ENCODE measurements at places on chromosomes 6 and 20.

DNA sequence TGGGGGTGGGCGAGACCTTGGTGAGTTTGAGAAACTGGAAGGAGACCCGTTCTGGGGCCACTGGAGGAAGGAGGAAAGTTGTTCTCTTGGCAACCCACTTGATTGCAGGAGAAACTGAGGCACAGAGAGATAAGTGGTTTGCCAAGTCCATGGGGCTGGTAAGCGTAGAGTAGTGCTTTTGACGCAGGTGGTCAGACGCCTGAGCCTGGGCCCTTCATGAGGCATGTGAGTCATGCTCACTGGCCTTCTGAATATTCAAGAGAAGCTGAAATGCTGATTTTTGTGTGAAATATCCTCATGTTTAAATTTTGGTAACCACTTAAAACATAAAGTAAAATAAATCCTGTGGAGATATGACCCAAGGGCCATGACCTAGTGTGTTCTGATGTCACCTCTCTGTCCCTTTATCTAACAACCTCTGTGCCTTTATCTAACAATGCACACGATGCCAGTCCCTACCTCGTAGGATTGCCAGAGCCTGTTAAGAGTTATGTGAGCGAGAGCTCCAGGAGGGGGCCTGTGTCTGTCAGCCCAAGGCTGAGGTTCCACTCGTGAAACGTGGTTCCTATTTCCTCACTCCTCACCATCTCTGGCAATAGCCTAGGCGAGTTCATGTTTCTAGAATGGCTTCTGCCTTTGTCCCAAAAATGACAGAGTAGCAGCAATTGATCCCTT is 32.8 kb upstream of the PMEPA1 start:
- no peak for DNase-seq

- no peak for DNase-seq
Observed at GRCh38 chr20:31860390-31861134, 9.8 kb downstream of the DUSP15 start.

DNA sequence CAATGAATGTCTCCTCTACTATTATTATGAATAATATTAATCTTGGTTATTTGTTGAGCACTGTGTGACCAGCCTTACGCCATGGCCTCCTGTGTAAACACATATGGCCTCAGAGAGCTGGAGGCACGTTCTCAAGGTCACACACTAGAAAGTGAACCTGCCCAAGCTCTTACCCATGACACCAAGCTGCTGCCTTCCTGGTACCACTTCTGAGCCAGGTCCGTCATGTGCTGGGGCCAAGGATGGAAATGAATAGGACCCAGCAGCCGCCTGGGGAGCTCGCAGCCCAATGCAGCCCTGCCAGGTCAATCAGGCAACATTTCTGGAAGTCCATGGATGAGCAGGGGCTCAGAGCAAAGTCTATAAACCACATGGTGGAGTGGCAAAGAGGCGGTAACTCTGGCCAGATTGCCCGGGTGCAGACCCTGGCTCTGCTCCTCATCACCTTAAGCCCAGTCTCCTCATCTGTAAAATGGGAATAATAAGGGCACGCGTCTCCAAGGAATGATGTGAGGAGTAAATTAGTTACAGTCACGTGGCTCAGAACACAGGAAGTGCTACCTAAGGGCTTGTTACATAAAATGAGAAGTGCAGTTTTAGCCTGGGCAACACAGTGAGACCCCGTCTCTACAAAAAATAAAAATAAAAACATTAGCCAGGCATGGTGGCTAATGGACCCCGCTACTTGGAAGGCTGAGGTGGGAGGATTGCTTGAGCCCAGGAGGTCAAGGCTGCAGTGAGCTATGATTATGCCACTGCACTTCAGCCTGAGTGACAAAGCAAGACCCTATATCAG is 61.5 kb downstream of the JPH2 start:
- DNase-seq, result no peak

DNA sequence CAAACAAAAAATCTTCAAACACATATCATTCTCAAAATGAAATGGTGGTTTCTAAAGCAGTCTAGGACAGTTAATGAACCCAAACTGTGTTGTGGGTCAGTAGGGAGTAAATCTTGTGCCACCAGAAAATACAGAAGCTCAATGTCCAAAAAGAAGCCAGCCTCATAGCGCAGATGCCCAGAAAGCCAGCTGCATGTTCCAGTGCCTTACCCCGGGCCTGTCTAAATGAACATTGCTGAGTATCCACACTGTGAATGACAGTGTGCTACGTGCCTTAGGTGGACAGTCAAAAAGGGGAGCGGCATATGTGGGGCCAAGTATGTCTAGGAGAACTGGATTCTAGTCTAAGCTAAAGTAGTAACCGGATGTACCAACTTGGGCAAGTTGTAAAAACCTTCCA is 10.9 kb downstream of the FYN start:
- DNase-seq, result no peak

DNA sequence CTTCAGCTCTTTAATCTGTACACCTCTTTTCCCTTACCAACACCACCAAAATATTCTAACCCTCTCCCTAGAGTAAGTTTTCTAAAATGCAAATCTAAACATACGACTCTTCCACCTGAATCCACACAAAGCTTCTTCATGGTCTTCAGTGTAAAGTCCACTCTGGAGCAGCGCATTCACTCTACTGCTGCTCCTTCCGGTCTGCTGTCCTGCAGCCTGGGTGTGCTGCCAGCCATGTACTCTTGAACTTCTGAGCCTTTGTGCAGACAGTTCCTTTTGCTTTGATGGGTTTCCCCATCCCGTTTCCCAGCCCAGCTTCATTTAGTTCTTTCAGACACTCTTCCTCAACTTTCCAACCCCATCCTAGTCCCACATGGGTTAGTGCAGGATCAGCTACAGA is 108.7 kb upstream of the SGK1 start:
- DNase-seq, result no peak

DNA sequence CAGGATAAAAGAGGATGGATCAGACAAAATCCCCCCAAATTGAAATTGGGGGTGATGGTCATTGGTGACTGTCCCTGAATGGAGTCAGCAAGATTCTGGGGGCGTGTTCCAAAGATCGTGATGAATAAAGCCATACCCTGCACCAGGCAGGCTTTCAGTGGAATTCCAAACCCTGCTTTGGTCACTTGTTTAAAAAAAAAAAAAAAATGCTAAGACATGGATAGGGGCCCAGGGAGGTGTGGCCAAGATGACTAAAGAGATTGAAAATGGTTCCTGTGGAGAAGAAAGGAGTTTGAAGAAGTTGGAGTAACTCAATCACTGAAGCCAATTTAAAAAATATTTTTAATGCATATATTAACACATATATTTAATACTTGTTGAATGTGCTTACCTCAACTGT is 161.4 kb upstream of the KCNG1 start:
- DNase-seq, result peak; percentile 55

- DNase-seq, result peak; percentile 13
Observed at GRCh38 chr6:9789201-9789600, 625.7 kb downstream of the TFAP2A start.

- peak; percentile 73 for DNase-seq
Observed at GRCh38 chr20:57439432-57439831, 48.2 kb downstream of the RBM38 start.

GRCh38 chr6:148760568-148761526 is 14.0 kb downstream of the UST start:
- DNase-seq, result peak; percentile 13

GRCh38 chr6:9646342-9647070 is 768.4 kb downstream of the TFAP2A start:
- DNase-seq, result no peak

- no peak for DNase-seq
Observed at GRCh38 chr20:1370548-1371110, 22.2 kb downstream of the FKBP1A start.

- peak; percentile 7 for DNase-seq
Observed at GRCh38 chr6:49462599-49462926, 490 bp downstream of the MMUT start.

GRCh38 chr6:31560697-31561058 is 11.4 kb upstream of the LTA start:
- DNase-seq, result no peak

GRCh38 chr6:64890609-64891008 is 816.4 kb downstream of the EYS start:
- DNase-seq, result no peak

GRCh38 chr6:146944809-146945208 is 259.4 kb upstream of the STXBP5 start:
- no peak for DNase-seq

- peak; percentile 93 for DNase-seq
Observed at GRCh38 chr20:59222253-59223181, 58.9 kb downstream of the ZNF831 start.

GRCh38 chr20:35729283-35729807 is 12.7 kb downstream of the RBM39 start:
- no peak for DNase-seq

- DNase-seq, result no peak
Observed at GRCh38 chr20:17654649-17655285, 27.3 kb downstream of the RRBP1 start.

- DNase-seq, result no peak
Observed at GRCh38 chr6:87574237-87574804, 15.5 kb downstream of the RARS2 start.

- no peak for DNase-seq
Observed at GRCh38 chr6:53645859-53646258, 19.7 kb downstream of the KLHL31 start.

- no peak for DNase-seq
Observed at GRCh38 chr6:14738933-14739332, 506.9 kb upstream of the JARID2 start.

- no peak for DNase-seq
Observed at GRCh38 chr20:36984257-36984638, 32.7 kb upstream of the SAMHD1 start.

- DNase-seq, result peak; percentile 82
Observed at GRCh38 chr6:56370127-56370540, 122.8 kb upstream of the COL21A1 start.

DNA sequence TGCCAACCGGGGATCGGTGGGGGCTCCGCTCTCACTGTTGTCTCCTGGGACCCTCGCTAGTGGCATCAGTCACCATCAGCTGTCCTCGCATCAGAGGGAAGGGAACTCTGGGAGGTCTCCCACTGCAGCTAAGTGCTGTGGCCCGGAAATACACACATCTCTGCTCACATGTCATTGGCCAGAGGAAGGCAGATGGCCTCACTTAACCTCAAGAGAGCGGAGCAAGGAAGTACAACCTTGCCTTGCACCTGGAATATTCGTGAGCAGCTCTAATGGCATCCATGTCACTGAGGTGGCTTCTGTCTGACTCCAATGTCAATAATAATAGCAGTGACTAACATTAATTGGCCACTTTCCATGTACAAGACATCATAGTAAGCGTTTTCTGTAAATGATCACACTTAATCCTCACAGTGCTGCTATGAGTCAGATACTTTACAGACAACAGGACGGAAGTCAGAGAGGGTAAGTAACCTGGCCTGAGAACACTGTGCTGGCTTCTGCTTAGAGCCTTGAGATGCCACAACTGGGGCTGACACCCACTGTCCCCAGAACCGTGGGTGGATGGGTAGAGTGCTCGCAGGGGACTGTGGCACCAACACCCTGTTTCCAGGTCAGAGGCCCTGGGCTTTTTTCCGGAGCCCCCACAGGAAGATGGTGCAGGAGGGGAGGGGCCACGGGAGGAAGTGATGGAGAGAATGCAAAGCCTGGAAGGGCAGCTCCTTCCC is 6.0 kb downstream of the LHFPL5 start:
- DNase-seq, result peak; percentile 67

- DNase-seq, result peak; percentile 56
Observed at GRCh38 chr6:71012866-71013469, 56.1 kb upstream of the B3GAT2 start.

- DNase-seq, result no peak
Observed at GRCh38 chr20:57464642-57465211, 60.2 kb downstream of the CTCFL start.

DNA sequence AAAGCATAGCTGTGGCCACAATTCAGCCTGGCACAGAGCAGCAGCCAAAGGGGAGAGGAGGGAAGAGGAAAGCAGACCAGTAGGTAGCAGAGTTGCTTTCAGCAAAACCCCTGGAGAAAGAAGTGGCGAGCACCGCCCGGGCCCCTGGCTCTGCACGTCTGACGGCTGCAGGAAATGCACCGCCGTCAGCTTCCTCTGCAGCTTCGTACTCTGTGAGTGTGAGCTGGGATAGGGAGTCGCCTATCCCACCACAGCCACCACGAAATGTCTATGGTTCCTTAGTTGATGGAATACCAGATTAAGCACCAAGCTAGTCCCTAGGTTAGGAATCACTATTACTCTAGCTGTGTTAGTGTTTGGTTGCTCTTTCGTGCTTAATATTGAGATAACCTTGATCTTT is 79.9 kb upstream of the NAA20 start:
- DNase-seq, result no peak

DNA sequence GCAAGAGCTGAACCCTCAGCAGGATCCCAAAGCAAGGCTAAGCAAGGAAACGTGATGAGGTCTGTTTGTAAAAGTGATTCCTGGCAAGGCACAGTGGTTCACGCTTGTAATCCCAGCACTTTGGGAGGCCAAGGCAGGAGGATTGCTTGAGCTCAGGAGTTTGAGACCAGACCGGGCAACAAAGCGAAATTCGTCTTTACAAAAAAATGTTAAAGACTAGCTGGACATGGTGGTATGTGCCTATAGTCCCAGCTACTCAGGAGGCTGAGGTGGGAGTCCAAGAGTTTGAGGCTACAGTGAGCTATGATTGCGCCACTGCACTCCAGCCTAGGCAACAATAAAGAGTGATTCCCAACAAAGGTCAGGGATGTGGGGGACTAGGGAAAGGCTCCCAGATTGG is 4.1 kb upstream of the XKR7 start:
- DNase-seq, result no peak

DNA sequence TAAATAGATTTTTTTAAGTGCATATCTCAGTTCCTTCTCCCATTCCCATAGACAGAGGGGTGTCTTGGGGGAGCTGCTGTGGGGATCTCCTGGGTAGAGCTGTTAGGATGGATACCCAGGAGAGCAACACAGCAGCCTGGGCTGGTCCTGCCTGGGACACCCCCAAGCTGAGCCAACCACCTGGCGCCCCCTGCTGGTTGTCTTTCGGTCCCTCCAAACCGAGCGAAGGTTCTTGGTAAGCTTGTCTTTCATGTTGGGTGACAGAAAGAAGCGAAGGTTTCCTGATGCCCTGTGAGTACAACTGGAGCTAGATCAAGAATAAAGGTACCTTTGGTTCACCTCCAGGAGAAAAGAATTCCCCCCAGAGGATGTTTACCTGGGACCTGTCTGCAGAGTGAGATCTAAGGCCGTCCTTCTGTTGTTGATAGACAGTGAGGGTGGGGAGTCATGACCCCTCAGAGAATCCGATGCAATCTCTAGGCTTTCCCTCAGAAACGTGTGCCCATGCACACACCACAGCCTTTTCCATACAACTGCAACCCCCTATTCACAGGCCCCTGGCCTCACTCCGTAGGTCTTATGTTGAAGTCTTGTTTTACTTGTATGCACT is 50.8 kb downstream of the SNX9 start:
- peak; percentile 79 for DNase-seq

- DNase-seq, result peak; percentile 43
Observed at GRCh38 chr6:134420614-134421181, 102.8 kb upstream of the SGK1 start.

- no peak for DNase-seq
Observed at GRCh38 chr20:59787538-59787890, 145.9 kb downstream of the SYCP2 start.
